ENCODE measurements at places on chromosomes 2 and 18.

DNA sequence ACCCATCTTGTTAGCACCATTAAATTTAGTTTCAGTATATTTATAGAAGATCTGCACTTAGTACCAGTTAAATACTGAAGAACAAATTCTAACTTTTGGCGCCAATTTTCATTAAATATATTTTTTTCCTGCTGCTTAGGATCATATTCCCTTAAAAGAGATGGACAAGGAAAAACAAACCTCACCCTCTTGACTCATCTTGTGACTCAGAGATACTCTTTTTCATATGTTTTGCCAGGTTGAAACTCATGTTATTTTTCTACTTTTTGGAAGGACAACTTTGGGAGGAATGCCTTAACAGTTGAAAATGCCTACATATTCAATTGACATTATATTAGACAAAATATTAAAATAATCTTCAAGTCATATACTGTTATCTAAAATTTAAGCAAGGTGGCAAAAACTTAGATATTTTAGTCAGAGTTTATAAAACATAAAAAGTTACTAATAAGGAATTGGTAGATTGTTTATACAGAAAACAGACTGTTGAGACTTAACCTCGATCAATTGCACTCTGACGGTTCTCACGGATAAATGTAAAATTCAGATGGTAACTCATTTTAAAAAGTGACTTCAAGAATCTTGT, 36.2 kb downstream of the PNO1 start:
- peak; percentile 62 for DNase-seq

DNA sequence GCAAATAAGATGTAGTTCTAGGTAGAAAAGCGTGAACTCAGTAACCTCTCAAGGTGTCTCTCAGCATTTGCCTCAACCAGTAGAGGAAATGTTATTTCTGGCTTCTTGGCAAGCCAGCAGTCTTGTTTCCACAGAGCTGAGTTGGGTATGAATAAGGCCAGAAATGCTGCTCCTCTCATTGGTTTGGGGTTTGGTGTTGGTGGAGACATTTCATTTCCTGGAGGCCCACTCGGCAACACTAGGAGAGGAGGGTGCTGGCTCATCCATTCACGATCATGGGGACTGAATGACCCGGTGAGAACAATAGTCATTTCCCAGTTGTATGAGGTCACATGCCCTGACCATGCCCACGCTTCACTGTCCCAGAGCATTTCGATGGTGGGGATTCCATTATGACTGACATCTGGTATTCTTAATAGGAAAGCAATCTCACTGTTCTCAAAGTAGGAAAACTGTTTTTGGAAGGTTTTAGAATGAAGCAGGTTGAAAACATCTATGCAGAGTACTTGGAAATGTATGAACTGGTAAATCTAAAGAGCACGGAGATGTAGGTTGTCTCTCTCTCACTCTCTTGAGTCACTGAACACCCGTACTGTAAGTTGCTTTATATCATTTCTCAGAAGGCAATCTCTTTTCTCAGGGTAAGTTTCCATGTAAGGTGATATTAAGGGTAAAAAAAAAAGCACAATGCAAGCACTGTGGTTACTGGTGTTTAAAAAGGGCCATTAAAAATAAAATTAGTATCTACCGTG, 37.1 kb upstream of the CTLA4 start:
- DNase-seq: no peak

- DNase-seq: no peak
Measured at GRCh38 chr2:120570546-120570945, 165.1 kb upstream of the GLI2 start.

- peak; percentile 32 for DNase-seq
Measured at GRCh38 chr2:85269959-85270358, 57.8 kb downstream of the TGOLN2 start.

DNA sequence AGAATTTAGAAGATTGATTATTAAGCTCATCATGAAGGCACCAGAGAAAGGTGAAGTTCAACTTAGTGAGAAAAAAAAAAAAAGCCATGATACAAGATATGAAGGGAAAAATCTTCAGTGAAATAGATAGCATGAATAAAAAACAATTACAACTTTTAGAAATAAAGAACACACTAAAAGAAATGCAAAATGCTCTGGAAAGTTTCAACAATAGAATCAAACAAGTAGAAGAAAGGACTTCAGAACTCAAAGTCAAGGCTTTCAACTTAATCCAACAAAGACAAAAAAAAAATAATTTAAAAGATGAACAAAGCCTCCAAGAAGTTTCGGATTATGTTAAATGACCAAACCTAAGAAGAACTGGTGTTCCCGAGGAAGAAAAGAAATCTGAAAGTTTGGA, 105.5 kb downstream of the GRB14 start:
- no peak for DNase-seq

DNA sequence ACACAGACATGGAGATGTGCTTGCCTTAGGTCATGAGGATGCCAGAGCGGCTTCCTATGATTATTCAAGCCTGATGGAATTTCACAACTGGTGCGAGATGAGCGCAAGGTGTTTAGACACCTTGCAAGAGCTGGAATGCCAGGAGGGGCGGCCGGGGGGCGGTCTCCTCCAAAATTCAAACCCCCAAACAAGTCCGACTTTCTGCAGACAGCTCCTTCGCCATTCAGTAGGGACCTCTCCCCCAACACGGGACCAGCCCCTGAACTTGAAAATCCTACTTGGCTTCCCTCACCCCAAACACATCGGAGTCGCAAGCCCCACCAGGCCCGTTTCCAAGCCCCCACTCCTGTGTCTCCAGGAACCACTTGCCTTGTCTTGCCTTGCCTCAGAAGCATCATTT, 64.8 kb upstream of the ID2 start:
- no peak for DNase-seq
